ENCODE measurements at places on chromosomes 13 and 19. TPM values are rescaled to one million over a fixed set of nuclear protein-coding genes. Genes with fewer than 3 reads are reported as not detected.

Gene SHISA2
- 0.24 TPM for total RNA-seq

Gene SLC5A5
- not detected for total RNA-seq

Gene CYP2A7
- total RNA-seq, result not detected

DNA sequence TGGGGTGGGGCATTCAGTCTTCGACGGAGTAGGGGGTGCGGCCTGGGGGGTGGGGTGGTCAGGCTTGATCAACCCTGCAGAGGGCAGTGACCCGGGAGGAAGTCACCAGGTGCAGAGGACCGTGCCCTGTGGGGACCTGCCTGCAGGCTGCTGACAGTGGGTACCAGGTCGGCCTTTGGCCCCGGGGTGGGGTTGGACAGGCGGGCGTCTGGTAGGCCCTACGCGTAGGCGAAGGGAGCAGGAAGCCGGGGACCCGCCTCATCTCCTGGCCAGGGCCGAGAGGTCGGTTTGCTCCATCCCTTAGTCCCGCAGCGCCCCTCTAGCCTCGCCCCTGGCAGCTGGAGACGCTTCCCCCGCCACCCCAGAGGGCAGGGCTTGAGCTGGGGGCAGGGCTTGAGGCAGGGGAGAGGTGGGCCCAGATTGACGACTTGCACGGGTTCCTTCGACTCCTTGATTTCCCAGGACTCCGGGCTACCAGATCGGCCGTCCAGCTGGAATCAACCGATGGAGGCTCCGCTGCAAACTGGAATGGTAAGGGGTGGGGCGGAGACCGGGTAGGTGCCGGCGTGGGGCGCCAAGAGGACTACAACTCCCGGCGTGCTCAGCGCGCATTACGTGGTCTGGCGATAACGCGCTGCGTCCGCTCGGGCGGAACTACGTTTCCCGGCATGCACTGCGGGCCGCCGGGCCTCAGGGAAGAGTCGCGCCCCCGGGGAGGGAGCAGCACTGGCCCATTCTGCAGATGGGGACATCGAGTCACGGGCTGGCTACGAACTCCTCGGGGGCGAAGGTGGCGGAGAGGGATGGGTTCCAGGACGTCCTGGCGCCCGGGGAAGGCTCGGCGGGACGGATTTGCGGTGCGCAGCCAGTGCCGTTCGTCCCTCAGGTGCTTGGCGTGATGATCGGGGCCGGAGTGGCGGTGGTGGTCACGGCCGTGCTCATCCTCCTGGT is at the start of gene PNPLA6:
Gene PNPLA6 (plus strand): TSS at position 671 of the 951 bp plus-strand sequence. CDS start 72 bp downstream, at position 743.
- peak; percentile 98 for DNase-seq

DNA sequence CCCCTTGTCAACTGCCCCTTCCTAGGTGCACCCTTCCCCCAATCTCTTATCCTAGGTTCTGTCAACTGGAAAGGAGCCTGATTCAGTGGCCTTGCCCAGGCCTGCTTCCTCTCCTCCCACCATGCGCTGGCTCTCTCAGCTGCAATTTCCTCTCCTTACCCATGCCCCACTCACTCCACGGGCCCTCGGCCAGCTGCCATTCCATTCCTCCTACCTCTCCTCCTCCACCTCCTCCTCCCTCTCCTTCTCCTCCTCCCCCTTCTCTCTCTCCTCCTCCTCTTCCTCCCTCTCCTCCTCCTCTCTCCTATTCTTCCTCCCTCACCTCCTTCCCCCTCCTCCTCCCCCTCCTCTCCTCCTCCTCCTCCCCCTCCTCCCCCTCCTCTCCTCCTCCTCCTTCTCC is 9.6 kb upstream of the TIMM44 start:
- DNase-seq, result no peak

Measured in colonic mucosa (tissue), 4 donors.